ENCODE measurements at places on chromosomes 1 and 21.

DNA sequence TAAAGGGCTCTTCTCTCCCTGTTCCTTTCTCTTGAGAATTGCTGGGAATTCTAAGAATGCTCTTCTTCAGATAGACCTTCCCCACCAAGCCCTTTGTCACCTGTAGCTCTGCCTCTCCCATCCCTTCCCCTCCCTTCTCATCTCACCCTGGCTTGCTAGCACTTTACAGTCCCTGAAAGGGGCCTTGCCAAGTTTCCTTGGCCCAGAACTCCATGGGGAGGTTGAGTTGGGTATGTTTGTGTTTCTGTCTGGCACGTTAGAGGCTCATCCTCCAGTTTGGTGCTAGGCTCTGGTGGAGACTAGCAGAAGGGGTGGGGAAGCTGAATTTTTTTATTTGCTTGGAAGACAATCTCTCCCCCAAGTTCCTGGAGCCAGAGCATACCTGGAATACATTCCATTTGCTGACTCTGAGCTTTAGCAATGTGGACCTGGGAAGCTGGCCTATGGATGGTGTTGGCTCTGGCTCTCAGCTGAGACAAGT, 4.9 kb downstream of the CGN start:
- H3K27me3 ChIP-seq = no peaks in the 10 kb centered on the region
- peaks cover 88% of the 10 kb centered on the region for H3K36me3 ChIP-seq
- H3K4me3 ChIP-seq = peak overlapping the region; percentile 76
- H3K27ac ChIP-seq = peak overlapping the region; percentile 68
- H3K4me1 ChIP-seq = peaks cover 49% of the 10 kb centered on the region

DNA sequence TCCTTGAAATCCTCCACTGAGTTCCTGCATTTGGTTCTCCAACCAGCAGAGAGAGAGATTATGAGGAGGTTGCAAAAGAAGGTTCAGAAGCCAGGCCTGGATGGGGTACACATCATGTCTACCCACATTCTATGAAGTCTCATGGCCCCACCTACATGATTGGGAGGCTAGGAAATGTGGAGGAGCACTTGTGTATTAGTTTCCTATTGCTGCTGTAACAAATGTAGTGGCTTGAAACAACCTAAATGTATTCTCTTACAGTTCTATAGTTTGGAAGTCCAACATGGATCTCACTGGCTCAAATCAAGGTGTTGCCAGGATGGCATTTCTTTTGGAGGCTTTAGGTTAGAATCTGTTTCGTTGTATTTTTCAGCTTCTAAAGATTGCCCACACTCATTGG, 134.2 kb upstream of the ZNF648 start:
- H3K4me1 ChIP-seq = peaks cover 9% of the 10 kb centered on the region
- H3K27me3 ChIP-seq = no peaks in the 10 kb centered on the region
- no peaks in the 10 kb centered on the region for H3K36me3 ChIP-seq
- H3K4me3 ChIP-seq = no peak overlapping the region

DNA sequence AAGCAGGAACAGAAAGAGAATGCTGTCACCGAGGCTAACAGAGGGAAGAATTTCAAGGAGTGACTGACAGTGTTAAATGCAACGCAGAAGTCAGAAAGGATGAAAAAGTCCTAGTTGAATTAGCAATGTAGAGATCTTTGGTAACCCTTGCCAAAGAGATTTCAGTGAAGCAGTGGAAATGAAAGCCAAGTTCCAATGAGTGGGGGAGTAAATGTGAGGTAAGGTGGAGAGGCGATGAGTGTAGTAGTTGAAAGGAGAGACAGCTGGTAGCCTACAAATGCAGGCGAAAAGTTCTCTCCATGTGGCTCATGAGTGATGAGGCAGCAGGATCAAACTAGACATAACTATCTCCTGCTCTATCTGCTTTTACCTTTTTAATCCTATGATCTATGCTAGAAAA, 74.6 kb upstream of the IPO9 start:
- peaks cover 14% of the 10 kb centered on the region for H3K4me1 ChIP-seq
- no peaks in the 10 kb centered on the region for H3K36me3 ChIP-seq
- no peak overlapping the region for H3K4me3 ChIP-seq
- H3K27me3 ChIP-seq = no peaks in the 10 kb centered on the region
- no peak overlapping the region for H3K27ac ChIP-seq

GRCh38 chr1:180167021-180167701, 12.5 kb downstream of the QSOX1 start:
- no peak overlapping the region for H3K4me3 ChIP-seq
- peaks cover 42% of the 10 kb centered on the region for H3K36me3 ChIP-seq
- no peaks in the 10 kb centered on the region for H3K27me3 ChIP-seq
- no peak for DNase-seq
- peaks cover 96% of the 10 kb centered on the region for H3K4me1 ChIP-seq

GRCh38 chr1:24226749-24227148, 39.7 kb upstream of the IFNLR1 start:
- H3K4me1 ChIP-seq = no peaks in the 10 kb centered on the region
- no peaks in the 10 kb centered on the region for H3K27me3 ChIP-seq
- no peak overlapping the region for H3K27ac ChIP-seq
- no peak for DNase-seq
- no peaks in the 10 kb centered on the region for H3K36me3 ChIP-seq
- no peak overlapping the region for H3K4me3 ChIP-seq

Measured in Calu3 (cell line).